ENCODE measurements at places on chromosomes 5 and 9. TPM values are rescaled to one million over a fixed set of nuclear protein-coding genes. Genes with fewer than 3 reads are reported as not detected.
A peak's percentile ranks its signal among the peaks of the same experiment; 100 is the strongest.

GRCh38 chr5:95281226-95281625 is 3.7 kb downstream of the MCTP1 start:
- H3K36me3 ChIP-seq = no peaks in the 10 kb centered on the region
- no peak for DNase-seq
- H3K27ac ChIP-seq = no peak overlapping the region
- no peaks in the 10 kb centered on the region for H3K27me3 ChIP-seq
- peaks cover 11% of the 10 kb centered on the region for H3K4me1 ChIP-seq

DNA sequence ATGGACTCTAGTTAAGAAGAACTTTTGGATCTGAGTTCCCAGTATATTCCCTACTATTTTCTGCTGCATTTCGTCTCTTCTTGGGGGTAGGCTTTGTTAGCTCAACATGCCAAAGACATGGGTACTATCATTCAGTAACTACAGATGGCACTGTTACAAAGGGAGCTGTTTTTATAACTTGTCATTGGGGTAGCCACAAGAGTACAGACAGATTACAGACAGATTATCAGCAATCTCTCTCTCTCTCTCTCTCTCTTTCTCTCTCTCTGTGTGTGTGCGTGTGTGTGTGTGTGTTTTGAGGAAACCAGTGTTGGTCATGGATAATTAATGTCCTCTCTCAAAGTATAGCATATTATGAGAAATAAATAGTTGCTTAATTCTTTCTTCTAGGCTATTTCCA is 116.1 kb downstream of the WDR70 start:
- no peak overlapping the region for H3K4me3 ChIP-seq
- H3K36me3 ChIP-seq = no peaks in the 10 kb centered on the region
- H3K27me3 ChIP-seq = no peaks in the 10 kb centered on the region
- no peak overlapping the region for H3K27ac ChIP-seq

DNA sequence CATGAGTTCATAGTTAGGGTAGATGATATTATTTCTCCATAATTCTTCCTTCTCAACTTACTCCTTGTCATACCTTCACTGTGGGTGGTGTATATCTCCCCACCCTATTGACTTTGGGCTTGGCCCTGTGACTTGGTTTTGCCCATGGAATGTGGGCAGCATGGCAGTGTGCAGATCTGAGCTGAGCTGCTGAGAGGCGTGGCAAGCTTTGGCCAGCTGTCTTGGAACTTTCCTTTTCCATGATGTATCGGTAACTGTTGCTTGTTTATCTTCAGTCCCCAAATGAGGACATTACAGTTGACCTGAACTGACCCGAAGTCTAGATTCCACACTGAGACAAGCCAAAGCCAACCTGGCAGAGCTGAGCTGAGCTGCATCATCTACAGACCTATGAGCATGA is 70.4 kb downstream of the RALGPS1 start:
- no peaks in the 10 kb centered on the region for H3K27me3 ChIP-seq
- H3K36me3 ChIP-seq = no peaks in the 10 kb centered on the region
- no peak overlapping the region for H3K4me3 ChIP-seq
- peak overlapping the region; percentile 33 for H3K27ac ChIP-seq
- DNase-seq = no peak
- no peaks in the 10 kb centered on the region for H3K4me1 ChIP-seq

The BARHL1 gene
- not detected for total RNA-seq

The HARS2 gene
- 37.2 TPM for total RNA-seq

DNA sequence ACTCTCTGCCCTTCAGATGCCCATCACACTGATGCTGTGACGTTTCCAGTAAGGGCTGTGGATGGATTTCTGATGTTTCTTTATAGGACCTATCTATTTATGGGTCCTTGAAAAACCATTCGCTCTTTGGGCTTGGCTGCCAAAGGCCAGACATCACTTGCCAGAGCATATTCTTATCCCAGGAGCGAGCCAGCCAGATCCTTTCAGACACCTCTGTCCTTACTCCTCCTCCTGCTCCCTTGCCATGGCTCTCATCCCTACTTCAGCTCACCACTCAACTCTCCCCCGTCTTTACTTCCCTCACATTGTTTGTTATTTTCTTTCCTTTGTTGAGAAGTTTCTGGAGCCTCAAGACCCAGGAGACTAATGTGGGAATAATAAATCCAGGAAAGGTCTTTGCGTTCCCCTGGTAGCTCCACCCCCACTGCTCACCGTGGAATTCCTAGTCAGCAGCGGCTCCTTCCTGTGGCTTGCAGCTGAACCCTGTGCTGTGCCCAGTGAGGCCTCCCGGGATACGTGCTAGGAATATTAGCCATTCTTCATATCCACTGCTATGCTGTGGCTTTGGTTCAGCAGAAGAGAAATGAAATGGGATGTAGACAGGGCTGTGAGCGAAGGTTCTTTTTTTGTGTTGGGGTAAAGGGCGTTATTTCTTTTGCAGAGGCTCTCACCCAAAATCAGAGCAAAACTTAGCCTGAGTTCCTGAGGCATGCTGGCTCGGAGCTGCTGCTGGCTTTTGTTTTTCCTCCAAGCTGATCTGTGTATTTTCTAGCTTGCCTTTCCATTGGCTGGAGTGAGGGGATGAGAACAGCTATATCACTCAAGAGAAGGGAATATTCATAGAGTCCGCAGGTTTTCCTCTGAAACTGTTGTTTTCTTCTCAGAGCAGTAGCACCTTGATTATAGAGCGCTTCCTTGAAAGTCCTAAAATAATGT is 171.1 kb downstream of the SAXO1 start:
- H3K4me3 ChIP-seq = no peak overlapping the region
- no peaks in the 10 kb centered on the region for H3K27me3 ChIP-seq
- DNase-seq = peak; percentile 73
- no peak overlapping the region for H3K27ac ChIP-seq

DNA sequence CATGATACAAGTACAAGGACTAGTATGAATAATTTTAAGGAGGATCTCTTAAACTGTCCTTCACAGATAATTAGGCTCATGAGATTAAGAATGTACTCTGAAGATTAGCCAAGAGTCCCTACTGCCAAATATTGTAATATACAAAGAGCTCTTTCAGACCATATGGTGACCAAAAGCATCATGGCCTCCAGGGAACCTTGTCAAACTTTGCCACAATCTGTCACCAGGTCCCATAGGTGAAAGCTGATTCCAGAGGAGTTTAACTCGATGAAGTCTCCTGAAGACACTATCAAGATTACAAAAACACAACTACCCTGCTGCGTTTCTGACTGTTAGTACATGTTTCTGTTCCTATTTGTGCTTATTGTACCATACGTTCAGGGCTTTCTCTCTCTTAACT is 395.4 kb upstream of the ITGA1 start:
- DNase-seq = no peak
- H3K4me1 ChIP-seq = no peaks in the 10 kb centered on the region
- H3K27ac ChIP-seq = no peak overlapping the region
- peaks cover 2% of the 10 kb centered on the region for H3K27me3 ChIP-seq
- no peaks in the 10 kb centered on the region for H3K36me3 ChIP-seq
- H3K4me3 ChIP-seq = no peak overlapping the region
